ENCODE measurements at places on chromosomes 16 and 17.

DNA sequence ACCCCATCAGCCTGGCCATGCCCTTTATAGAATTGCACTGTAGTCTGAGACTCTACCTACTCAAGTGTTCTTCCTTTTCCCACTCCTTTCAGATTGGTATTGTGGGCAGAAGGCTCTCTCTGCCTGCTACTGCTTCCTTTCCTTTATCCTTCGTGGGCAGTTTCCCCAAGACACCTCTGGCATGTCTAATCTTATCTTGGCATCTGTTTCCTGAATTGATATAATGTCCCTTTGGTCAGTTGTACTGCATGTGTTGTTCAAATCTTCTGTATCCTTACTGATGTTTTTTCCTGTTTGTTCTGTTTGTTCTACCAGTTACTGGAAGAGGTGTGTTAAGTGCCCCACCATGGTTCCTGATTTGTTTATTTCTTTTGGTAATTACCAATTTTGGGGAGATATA, 29.5 kb upstream of the MSI2 start:
- DNase-seq: no peak

DNA sequence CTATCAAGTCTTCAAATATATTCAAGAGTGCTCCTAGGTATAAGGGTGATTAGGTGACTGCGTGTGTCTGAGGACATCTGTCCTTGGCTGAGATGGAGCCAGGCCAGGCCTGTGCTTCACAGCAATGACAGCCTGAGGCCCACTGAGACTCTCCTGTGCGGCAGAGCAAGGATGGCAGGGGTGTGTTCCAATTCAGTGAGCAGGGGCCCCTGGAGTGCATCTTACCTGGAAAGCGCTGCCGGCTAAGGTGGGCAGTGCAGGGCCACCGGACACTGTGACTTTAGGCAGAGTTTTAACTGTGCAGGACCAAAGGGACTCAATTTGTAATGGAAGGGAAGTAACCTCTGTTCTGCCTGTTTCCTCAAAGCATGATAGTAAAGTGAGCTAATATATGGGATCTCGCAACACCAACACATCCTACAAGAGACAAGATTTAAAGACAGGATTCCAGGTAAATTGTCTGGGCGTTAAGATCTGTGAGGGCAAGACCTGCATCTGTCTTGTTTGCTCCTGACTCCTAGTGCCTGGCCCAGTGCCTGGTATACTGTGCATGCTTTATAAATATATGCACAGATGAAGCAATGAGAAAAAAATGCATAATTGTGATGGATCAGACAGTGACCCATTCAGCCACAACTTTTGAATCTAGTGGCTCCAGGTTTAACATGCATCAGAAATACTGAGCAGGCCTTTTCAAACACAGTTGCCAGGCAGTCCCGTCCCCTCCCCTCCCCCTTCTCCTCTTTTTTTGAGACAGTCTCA, 86.7 kb downstream of the MRC2 start:
- DNase-seq: no peak

DNA sequence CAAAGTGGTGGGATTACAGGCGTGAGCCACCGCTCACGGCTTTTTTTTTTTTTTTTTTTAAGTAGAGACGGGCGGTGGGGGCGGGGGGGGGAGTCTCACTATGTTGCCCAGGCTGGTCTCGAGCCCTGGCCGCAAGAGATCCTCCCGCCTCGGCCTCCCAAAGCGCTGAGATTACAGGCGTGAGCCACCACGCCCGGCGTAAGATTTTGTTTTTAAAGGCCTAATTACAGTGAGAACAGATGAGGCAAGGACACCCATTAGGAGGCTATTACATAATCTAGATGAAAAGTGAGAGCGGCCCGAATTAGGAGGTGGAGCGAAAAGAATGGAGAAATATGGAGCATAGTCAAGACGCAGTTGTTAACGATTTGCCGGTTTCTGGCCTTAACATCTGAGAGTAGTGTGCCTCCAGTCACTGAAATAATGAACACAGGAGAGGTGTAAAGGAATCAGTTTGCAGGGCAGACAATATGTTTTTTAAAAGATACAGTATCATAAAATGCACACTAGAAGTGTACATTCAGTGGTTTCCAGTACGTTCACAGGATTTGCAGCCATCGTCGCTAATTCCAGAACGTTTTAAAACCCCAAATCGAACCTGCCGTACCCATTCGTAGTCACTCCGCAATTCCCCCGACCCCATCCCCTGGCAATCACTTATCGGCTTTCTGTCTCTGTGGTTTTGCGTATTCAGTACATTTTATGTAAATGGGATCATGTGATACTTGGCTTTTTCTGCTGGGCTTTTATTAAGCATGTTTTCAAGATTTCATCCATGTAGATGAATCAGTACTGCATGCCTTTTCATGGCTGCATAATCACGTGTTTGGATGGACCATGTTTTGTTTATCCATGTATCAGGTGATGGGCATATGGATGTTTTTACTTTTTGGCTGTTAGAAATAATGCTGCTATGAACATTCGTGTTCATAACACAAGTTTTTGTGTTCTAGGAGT, 1.4 kb upstream of the SLX4 start:
- no peak for DNase-seq

- DNase-seq: no peak
Observed at GRCh38 chr16:11972128-11972527, 4.4 kb upstream of the SNX29 start.

- peak; percentile 68 for DNase-seq
Observed at GRCh38 chr16:84514874-84515835, 10.7 kb upstream of the MEAK7 start.

DNA sequence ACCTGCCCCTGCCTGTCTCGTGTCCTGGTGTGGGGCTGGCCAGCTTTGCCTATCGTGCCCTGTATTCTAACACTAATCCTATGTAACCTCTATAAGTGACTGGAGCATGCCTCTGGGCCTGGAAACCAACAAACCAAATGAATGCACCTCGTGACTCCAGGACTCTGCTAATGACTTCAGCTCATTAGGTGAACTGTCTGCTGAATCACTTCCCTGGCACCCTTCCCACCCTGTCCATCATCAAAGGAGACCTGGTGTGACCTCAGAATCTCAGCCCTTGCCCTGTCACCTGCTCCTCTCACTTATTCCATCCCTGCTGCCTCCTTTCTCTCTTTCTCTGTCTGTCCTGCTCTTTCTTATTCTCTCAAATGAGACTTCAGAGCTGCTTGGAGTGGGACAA, 322.4 kb downstream of the CBLN1 start:
- no peak for DNase-seq

DNA sequence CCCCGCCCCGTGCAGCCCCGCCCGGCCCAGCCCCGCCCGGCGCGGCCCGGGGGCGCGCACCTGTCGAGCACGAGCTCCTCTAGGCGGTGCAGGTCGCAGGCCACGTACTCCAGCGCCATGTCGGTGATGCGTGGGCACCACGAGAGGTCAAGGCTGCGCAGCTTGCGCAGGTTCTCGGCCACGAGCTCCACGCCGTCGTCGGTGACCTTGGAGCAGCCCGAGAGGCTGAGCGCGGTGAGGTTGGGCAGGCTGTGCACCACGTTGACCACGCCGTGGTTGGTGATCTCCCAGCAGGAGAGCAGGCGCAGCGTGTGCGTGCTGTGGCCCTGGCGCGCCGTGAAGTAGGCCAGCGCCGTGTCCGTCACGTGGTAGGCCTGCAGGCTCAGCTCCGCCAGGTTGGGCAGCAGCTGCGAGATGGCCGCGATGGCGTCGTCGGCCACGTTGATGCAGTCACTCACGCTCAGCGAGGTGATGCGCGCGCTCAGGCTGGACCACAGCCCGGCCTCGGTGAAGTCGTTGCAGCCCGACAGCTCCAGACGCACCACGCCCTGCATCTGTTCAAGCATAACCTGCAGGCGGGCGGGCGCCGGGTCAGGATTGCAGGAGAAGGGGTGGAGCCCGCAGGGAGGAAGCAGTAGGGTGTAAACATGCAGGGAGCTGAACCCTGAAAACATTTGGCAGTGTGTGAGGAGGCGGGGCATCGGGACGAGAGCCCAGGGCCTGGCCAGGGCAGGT, 5.3 kb upstream of the WDR24 start:
- peak; percentile 66 for DNase-seq

GRCh38 chr16:27717726-27718125, 167.8 kb downstream of the KATNIP start:
- no peak for DNase-seq

DNA sequence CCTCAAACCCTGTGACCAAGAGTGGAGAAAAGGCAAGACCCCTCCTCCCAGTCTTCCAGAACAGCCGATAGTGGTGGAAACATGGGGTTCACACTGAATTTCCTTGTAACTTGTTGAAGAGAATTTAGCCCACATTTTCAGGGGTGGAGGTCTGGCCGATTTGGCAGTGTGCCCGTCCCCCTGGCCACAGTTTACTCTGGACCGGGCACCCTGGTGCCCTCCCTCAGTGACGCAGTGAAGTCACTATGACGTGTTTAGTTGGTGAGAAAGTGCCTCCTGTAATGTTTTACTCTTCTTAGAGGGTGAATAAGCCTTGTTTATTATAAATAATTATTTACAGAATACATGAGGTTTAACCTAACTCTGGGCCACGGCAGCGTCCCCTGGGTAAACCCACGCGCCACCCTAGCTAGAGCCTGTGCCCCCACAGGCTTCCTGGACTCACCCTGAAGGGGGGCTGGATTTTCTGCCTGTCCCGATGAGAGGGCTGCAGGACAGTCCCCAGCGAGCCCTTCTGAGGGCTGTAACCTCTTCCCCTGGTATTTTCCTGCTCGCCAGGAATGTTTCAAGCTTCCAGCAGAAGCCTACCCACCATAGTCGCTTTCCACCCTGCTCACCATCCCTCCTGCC, 316.9 kb downstream of the SEC14L1 start:
- no peak for DNase-seq

DNA sequence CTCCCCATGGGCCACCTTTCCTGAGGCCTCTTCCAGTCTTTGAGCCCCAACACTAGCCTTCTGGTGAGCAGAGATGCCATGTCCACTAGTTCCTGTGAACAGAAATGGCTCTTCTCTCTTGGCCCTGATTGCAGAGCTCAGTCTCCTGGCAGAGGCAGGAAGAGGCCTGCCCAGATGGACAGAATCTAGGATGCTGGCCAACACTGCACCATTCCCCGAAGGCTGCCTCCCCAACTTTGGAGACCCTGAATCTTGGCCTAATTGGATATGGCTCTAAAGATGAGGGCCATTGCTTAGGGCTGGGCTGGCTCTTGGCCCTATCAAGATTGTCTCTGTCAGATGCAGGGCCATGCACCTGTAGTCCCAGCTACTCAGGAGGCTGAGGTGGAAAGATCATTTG, 18.0 kb upstream of the DYNLL2 start:
- no peak for DNase-seq

GRCh38 chr17:38815576-38816193, 9.4 kb downstream of the CWC25 start:
- no peak for DNase-seq

DNA sequence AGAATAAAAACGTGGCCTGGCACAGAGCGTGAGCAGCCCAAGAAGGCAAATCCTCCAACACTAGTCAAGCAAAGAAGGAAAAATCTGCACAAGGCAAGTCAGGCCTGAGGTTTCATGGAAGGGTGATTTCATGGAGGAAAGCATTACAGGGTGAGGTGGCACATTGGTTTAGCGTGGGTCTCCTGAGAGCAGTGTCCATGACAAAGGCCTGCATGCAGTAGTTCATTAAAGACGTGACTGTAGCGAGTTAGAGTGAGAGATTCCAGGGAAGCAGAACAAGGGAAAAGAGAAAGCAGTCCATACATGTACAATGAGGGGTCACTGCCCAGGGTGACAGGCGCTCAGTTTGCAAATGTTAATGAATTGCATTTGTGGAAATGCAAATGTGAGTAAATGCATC, 285.0 kb upstream of the ERCC4 start:
- DNase-seq: no peak

DNA sequence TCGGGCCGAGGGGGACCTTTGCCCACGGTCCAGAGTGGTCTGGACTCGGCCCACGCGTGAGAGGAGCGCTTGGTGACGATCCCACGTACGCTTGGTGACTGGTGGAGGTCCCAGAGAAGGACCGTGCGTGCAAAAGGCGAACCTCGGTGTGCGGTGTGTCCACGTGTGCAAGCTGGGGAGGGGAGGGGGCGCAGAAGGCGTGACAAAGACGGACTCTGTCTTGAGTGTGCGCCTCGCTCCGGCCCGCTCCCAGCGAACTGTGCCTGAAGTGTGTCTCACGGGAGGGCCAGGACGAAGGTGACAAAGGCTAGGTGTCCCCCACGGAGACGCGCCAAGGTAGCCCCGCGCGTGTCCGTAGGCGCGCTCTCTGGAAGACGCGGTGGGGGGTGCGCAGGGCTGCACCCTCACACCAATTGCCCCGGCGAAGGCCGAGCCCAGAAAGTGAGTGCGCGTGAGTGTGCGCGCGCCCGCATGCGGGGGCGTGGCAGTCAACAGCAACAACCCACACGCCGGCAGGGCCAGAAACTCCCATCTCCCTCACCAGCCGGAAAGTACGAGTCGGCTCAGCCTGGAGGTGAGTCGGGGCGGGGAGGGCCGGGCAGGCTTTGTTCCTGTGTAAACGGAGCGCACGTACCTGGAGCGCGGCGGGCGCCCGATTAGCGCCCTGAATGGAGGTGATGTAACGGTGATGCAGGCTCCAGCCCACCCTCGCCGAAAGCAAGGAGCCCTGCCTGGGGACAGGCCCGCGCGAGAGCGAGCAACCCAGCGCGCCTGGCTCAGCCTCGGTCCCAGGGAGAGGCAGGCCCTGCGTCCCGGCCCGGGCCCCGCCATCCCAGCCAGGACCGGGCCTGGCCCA, at the start of gene GPRC5C:
GPRC5C (plus strand) TSS at position 521 of the 856 bp plus-strand sequence. CDS start 7,689 bp downstream, outside the sequence.
- peak; percentile 47 for DNase-seq

DNA sequence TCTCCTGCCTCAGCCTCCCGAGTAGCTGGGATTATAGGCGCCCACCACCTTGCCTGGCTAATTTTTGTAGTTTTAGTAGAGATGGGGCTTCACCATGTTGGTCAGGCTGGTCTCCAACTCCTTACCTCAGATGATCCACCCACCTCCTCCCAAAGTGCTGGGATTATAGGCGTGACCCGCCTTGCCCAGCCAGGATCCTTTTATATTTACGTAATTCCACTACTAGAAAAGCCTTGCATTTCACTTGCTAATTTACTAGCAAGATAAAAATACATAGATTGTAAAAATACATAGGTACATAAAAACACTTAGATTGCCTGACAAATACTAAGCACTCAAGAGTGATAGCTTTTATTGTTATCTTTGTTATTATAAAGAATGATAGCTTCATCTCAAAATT, 47.5 kb downstream of the GDPD1 start:
- no peak for DNase-seq

DNA sequence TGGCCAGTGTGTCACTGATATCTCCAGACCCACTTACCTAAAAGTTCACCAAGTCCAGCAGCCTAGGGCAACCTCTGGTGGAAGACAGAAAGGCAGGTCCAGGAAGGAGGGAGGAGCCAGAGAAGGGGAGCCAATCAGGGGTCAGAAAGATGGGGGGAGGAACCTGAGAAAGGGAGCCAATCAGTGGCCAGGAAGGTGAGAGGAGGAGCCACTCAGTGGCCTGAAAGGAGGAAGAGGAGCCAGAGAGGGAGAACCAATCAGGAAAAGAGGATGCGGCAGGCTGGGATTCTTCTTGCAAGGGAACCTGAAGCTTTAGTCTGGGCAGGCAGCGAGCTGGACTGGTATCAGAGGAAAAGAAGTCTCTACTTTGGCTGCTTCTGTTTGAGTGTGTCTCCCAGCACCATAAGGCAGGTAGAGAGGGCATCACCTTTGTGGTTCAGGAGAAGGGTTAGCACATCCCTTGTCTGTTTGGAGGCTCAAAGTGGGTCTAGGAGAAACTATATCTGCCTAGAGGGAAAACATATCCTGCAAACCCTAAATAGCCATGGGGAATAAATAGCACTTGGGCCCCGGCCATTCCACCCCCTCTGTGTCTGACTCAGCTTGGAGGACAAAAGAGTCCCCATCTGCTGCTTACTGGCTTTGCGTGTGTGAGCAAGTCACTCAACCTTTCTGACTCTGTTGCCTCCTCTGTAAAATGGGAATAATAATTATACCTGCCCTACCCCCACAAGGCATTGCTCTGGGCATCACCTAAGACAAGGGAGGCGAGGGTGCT, 43.4 kb upstream of the CRHR1 start:
- DNase-seq: no peak

GRCh38 chr16:66266436-66267291, 99.8 kb upstream of the CDH5 start:
- DNase-seq: no peak
